Endothelial cell of umbilical vein (primary cell): ENCODE measurements at places on chromosomes 3 and 15. TPM values are rescaled to one million over a fixed set of nuclear protein-coding genes. Genes with fewer than 3 reads are reported as not detected.

DNA sequence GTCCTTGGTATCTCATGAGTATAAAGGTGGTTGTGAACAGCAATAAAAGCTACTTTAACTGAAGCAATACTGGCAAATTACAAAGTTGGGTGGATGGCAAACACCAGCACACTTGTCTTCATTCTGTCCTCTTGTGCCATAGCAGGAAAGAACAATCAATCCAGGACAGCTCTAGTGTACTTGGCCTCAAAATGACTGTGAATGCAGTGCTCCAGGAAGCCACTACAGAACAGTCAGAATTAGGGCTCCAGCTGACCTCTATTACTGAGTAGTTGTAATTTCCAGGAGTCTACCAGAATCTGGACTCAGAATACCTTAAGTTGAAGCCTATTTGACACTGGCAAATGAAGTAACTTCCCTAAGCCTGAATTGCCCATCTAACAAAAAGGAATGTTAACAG lies 339.0 kb upstream of the WNT5A start:
- H3K27me3 ChIP-seq = no peaks in the 10 kb centered on the region
- no peaks in the 10 kb centered on the region for H3K4me1 ChIP-seq
- no peak for DNase-seq

DNA sequence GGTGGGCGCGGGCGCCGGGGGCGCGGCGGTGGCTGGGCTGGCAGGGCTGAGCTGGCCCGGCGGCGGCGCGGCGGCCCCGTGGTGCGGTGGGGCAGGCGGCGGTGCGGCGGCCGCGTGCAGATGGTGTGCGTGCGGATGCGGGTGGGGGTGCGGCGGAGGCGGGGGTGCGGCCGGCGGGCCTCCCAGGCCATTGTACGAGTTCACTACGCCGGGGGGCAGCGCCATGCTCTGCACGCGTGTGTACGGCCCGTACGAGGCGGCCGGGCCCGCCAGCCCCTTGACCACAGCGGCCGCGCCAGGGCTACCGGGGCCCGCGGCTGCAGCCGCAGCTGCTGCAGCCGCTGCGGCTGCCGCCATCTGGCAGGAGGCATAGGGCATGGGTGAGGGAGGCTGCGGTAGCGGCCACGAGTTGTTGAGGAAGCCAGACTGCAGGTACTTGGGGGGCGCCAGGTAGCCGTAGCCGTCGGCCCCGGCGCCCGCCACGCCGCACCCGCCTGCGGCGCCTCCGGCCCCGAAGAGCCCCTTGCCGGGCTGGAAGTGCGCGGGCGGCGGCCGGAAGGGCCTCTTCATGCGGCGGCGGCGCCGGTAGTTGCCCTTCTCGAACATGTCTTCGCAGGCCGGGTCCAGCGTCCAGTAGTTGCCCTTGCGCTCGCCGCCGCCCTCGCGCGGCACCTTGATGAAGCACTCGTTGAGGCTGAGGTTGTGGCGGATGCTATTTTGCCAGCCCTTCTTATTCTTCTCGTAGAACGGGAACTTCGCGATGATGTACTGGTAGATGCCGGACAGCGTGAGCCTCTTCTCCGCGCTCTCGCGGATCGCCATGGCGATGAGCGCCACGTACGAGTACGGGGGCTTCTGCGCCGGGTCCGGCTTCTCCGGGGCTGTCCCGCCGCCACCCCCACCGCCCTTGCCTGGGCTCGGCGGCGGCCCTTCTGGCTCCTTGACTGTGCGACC lies 951 bp downstream of the FOXL2 start:
- H3K27me3 ChIP-seq = peaks cover 99% of the 10 kb centered on the region
- no peaks in the 10 kb centered on the region for H3K36me3 ChIP-seq
- H3K4me1 ChIP-seq = peaks cover 16% of the 10 kb centered on the region
- peak overlapping the region; percentile 27 for H3K4me3 ChIP-seq
- H3K27ac ChIP-seq = no peak overlapping the region

DNA sequence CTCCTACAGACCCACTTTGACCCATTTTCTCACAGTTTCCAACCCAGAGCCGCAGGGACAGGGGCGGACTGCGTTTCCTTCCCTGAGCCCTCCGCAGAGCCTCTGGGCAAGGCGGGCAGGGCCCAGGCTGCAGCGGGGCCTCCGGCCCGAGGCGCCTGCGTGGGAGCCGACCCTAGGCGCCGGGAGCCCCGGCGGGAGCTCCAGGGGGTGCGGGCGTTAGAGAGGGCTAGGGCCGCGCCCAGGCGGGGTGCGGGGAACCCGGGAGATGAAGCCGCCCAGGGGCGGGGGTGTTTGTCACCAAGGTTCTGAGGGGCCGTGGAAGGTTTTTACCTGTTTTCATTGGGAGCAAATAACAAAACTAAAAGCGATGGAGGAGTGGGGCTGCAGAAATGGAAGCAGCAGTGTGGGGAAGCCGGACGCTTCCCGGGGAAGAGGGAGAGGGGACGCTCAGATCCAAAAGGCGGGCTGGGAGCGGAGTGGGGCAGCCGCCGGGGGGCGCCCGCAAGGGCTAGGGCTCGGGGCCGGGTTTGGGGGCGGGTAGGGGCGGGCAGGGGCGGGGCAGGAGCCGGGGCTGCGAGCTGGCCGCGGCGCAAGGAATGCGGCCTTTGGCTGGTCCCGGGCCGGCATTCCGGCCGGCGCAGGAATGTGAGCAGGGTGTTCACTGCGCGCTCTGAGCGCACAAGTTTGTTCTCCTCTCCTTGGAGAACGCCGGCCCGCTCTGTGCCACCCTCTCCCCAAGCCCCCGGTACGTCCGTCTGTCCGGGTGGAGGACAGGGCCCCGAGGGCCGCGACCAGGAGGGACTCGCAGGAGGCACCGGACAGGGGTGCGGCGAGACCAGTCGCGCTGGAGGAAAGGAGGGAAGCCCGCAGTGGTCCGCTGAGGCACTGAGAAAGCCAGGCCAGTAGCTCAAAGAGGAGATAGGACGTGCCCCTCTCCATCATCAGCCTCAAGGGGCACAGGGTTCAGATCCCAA lies 61.1 kb downstream of the AMOTL2 start:
- peak; percentile 71 for DNase-seq
- H3K4me3 ChIP-seq = peak overlapping the region; percentile 53
- H3K36me3 ChIP-seq = no peaks in the 10 kb centered on the region
- peak overlapping the region; percentile 87 for H3K27ac ChIP-seq
- H3K27me3 ChIP-seq = no peaks in the 10 kb centered on the region

- no peak overlapping the region for H3K27ac ChIP-seq
- H3K27me3 ChIP-seq = peaks cover 51% of the 10 kb centered on the region
- H3K4me1 ChIP-seq = no peaks in the 10 kb centered on the region
- no peak overlapping the region for H3K4me3 ChIP-seq
- H3K36me3 ChIP-seq = no peaks in the 10 kb centered on the region
Observed at GRCh38 chr3:142958707-142959106, 4.8 kb downstream of the PAQR9 start.

GRCh38 chr3:64220161-64220914 lies 4.9 kb downstream of the PRICKLE2 start:
- no peak overlapping the region for H3K4me3 ChIP-seq
- peaks cover 27% of the 10 kb centered on the region for H3K4me1 ChIP-seq

- H3K4me3 ChIP-seq = no peak overlapping the region
- H3K27ac ChIP-seq = no peak overlapping the region
- H3K4me1 ChIP-seq = peaks cover 9% of the 10 kb centered on the region
- DNase-seq = no peak
- peaks cover 92% of the 10 kb centered on the region for H3K27me3 ChIP-seq
Observed at GRCh38 chr15:52789008-52789600, 1.0 kb downstream of the ONECUT1 start.

- peaks cover 7% of the 10 kb centered on the region for H3K4me1 ChIP-seq
- H3K27me3 ChIP-seq = no peaks in the 10 kb centered on the region
- no peak overlapping the region for H3K4me3 ChIP-seq
- H3K27ac ChIP-seq = no peak overlapping the region
- no peaks in the 10 kb centered on the region for H3K36me3 ChIP-seq
Observed at GRCh38 chr3:48655606-48656005, 7.1 kb downstream of the CELSR3 start.

DNA sequence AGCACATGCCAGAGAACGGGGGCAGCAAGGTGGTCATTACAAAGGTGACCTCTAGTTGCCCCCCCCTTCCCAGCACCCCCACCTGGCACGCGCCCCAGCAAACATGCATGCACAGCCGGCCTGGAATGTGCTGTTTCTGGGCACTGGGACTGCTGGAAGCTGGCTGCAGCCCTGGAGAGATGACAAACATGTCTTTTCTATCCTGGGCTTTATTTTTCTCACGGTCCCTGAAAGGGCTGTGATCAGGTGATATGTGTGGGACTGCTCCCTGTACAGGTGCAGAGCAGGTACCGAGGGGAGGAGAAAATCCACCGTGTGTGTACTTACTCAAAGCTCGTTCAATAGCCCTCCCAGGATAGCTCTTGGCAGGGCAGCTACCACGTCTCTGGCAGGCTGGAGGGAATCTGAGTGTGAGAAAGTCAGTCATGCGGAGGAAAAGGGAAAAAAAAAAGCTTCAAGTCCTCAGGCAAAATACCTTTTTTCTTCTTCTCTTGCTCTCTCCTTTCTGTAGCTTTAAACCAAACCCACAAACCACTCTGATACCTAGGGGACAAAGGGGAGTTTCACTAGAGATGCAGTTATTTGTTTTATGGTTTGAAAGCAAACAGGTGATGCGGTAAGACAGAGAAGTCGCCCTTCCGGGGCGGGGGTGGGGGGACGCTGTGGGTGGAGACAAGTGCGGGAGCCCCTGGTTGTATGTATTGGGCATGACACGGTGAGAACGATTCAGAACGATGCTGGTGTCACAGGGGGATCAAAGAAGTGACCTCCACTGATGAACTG lies 5.0 kb upstream of the HES1 start:
- no peak overlapping the region for H3K27ac ChIP-seq
- H3K36me3 ChIP-seq = no peaks in the 10 kb centered on the region
- peaks cover 10% of the 10 kb centered on the region for H3K4me1 ChIP-seq
- H3K27me3 ChIP-seq = no peaks in the 10 kb centered on the region

GRCh38 chr3:29577250-29577649 lies 296.4 kb downstream of the RBMS3 start:
- H3K27me3 ChIP-seq = no peaks in the 10 kb centered on the region
- no peak overlapping the region for H3K4me3 ChIP-seq
- H3K36me3 ChIP-seq = no peaks in the 10 kb centered on the region
- no peak overlapping the region for H3K27ac ChIP-seq

The EPHB1 gene
- total RNA-seq = 2.5 and 5.2 TPM in 2 replicates

The PPP1R14D gene
- total RNA-seq = not detected in 2 replicates

The CSK gene
- total RNA-seq = 89.1 and 104 TPM in 2 replicates

The PLSCR5 gene
- total RNA-seq = not detected in 2 replicates

The PRR20G gene
- total RNA-seq = not detected in 2 replicates
